ENCODE measurements at places on chromosomes 7 and 10.

DNA sequence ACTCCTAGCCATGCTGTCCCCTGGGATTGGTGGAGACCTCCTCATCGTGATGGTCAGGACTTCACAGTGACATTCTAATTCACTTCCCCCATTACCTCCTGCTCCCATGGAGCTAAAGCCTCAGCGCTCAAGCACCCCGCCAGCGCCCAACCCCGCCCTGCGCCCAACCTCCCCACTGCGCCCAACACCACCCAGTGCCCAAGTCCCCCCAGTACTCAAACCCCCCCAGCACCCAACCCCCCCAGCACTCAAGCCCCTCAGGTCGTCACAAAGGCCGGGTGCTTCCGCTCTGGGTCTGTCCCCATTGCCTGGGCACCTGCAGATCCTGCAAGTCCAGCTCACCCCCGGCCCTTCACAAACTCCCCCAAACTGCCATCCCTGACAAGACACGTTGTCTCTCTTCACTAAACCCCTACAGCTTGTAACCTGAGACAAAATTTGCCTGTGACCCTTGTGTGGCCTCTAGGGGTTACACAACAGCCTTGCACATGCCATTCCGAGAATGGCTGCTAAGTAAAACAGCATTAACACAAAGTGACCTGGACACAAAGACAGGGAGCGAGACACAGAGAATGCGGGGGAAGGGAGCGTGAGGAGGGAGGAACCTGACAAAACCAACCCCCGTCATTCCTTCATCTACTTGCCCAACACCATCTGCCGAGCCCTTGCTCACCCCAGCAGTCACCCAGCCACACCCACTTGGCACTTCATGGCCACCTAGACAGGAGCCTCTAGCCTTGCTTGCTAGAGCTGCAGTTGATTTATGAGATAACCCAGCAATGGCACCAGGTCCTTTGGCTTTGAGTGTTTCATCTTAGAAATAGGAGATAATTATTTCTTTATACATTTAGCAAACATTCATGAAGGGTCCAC, 107.8 kb downstream of the ADARB2 start:
- no peak for DNase-seq

GRCh38 chr7:73879977-73880681, 19.2 kb downstream of the TMEM270 start:
- DNase-seq = no peak

DNA sequence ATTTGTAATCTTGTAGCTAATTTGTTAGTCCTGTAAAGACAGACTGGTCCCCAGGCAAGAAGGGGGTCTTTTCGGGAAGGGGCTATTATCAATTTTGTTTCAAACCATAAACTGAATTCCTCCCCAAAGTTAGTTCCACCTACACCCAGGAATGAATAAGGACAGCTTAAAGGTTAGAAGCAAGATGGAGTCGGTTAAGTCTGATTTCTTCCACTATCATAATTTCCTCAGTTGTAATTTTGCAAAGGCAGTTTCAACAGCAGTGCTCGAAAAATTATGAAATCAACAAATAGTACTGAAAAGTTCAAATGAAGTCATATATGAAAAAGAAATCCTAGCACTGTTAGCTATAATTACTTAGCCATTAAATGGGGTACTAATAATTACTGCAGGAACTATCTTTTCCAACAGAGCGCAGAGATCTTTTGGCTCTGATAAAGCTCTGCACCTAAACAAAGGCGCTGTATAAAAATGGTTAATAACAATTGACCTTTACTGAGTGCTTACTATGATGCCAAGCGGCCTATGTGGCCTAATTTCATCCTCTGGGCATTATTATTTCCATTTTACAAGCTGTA, 756 bp upstream of the SEC24C start:
- no peak for DNase-seq

DNA sequence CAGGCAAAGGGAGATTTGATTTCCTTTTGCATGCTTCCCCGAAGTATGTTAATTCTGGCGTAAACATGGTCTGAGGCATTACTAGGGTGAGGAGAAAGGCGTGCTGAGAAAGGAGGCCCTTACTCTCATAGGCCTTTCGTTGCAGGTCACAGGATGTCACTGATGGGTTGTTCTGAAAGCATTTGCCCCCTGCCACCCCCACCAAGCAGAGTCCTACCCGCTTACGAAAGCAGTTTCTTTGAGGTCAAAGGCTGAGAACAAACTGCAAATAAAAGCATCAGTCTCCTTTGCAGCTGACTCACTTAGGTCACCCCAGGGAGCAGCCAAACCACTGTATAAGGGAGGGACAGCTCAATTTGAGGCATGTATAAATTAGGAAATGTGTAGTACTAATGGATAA, 57.1 kb downstream of the BPGM start:
- no peak for DNase-seq

- no peak for DNase-seq
Measured at GRCh38 chr7:7304705-7305450, 122.5 kb downstream of the C1GALT1 start.

DNA sequence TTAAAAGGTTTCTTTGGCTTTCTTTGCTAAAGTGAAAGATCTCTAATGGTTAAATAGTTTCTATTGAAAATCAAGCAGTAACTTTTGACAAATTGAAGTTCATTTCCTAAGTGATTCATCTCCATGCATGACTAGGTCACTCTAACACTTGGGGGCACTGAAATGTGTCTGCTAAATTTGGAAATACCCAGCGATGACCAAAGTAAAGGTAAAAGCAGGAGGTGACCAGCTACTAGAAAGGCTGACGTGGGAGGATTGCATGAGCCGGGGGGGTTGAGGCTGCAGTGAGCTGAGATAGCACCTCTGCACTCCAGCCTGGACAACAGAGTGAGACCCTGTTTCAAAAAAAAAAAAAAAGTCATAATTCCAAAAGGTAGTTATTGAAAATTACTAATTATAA, 111.8 kb upstream of the GPR141 start:
- DNase-seq = no peak

GRCh38 chr7:139730746-139731612, 46.8 kb downstream of the HIPK2 start:
- no peak for DNase-seq

- DNase-seq = no peak
Measured at GRCh38 chr10:131049016-131049415, 262.5 kb downstream of the TCERG1L start.

GRCh38 chr7:1901431-1902210, 231.5 kb downstream of the ELFN1 start:
- DNase-seq = no peak

DNA sequence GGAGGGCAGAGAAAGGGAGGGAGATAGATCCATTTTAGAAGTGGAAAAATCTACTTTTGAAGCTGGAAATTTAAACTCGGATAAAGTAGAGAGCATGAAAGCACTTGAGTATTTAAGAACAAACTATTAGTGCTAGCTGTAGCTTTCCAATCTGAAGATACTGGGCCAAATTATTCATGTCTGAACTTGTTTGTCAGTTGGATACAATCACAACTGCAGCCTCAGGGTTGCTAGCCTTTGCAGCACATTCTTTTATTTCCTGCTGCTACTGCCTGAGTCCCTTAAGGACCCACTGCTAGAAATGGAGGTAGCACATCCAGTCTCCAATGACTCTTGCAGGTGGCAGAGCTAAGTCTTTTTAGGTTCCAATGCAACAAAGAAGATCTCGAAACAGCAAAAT, 8.3 kb upstream of the SLC25A13 start:
- DNase-seq = no peak

- DNase-seq = no peak
Measured at GRCh38 chr10:78664929-78665553, 403.7 kb upstream of the ZMIZ1 start.

- no peak for DNase-seq
Measured at GRCh38 chr10:117168729-117169128, 28.6 kb upstream of the KCNK18 start.

DNA sequence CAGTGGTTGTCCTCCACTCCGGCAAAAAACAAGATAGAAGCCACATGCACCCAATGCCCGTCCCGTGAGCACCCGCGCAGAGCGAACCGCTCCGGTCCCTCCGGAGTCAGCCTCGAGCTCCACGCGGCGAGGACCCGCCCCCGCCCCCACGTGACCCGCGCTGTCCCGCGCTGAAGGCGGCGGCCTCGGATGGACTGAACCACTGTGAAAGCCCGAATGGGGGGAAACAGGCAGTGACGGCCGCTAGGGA, 766 bp upstream of the EIF3B start:
- DNase-seq = peak; percentile 92

DNA sequence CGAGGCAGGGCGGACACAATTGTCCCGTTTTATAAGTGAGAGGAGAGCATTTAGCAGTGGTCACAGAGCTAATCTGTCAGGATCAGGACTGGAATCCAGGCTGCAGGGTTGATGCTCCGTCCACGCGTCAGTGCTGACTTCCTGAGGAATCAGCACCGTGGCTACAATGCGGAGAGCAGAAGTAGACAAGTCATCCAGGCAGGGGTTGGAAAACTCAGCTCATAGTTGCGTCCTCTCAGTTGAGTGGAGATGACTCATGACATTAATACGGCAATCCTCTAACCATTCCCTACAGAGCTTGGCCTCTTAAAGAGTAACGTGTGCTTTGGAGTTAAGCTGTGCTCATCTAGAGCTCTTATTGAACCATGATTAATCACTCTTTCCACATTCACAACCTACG, 17.1 kb upstream of the HTR5A start:
- no peak for DNase-seq

DNA sequence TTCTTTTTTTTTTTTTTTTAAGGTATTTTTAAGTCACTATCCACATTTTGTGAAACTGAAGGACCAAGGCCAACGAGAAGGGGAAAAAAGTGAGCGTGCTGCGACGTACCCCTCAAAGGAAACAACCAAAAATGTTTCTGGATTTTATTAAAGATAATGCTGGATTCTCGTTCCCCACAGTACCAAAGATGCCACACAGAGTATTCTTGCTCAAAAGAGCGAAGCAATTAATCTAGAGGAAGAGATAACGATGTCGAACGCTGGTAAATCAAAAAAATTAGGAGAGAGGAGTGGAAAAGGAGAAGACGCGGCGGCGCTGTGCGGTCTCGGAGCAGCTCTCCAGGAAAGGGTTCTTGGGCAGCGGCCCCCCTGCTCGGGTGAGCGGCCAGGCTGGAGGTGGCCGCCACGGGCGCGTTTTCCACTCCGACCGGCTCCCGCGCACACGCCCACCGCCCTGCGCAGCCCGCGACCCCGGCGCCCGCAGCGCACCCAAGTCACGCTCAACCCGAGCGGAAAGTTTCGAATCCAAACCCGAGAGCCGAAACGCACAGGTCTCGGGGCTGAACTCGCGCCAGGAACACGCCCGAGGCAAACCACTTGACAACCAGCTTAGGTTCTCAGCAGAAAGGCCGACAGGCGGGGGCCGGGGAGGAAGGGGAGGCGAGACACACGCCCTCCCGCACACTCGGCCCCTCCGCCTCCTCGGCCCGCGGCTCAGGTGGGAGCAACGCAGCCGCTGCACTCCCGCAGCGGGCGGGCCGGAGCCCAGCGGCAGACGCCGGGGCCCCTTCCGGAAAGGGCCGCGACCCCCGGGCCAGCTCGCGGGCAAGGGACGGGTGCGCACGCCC, 989 bp downstream of the SRPK2 start:
- peak; percentile 48 for DNase-seq

- DNase-seq = no peak
Measured at GRCh38 chr7:123314886-123315285, 115.1 kb upstream of the SLC13A1 start.

- no peak for DNase-seq
Measured at GRCh38 chr7:3415861-3416312, 114.8 kb downstream of the SDK1 start.

DNA sequence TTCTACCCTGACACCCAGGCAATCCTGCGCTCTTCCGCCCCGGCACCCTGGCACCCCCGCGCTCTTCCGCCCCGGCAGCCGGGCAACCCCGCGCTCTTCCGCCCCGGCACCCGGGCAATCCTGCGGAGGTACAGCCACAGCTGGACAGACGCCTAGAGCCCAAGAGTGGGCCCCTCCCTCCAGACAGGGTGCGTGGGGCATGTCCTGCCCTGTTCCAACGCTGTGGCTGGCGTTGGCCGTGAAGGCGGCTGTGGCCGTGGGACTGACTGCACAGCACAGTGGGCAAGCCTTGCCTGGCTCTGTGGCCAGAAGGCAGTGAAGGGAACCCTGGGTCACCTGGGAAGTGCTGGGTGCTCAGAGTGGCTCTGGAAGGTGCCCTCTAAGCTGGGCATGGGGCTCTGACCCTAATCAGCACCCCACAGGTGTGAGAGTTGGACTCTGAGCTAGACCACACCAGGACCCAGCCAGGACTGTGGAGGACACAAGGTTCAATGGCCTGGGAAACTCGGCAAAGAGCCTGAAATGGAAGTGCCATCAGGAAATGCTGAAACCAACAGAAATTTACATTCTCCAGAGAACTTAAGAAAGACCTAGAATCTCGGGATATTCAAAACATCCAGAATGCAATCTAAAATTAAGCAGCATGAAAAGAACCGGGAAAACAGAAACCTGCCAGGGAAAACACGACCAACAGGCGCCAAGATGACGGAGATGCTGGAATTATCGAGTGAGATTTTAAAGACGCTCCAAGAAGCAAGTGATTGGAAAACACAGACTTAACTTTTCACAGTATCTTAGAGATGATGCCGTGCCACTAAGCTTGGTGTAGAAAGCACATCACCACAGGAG, 253.6 kb downstream of the ELFN1 start:
- no peak for DNase-seq

DNA sequence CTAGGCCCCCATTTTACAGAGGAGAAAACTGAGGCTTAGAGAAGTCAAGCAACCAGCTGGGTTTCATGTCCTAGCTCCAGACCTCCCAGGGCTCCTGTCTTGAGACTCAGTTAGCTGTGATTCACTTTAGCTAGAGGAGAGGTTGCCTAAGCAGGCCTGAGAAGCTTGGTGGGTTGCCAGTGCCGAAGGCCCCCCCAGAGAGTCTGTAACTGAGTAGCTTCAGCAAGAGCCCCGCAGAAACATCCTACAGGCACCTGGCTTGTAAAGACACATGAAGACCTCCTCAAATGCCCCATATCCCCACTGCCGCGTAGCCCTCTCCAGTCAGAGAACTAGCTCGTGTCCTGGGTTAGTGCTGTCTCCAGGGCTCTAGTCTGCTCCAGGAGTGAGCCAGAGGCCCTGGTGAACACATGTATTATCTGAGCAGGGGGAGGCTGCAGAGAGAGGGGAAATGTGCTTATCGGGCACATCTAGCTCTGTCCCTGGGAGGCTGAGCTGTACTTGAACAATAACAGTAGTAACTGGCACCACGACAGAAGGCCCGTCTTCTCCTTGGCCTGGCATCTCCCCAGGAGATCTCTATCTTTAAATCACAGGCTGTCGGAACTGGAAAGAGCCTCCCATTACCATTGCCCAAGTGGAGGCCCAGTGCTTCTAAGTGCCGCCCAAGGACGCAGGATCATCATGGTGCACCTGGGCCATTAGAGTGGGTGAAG, 28.9 kb downstream of the UNC5B start:
- DNase-seq = no peak

DNA sequence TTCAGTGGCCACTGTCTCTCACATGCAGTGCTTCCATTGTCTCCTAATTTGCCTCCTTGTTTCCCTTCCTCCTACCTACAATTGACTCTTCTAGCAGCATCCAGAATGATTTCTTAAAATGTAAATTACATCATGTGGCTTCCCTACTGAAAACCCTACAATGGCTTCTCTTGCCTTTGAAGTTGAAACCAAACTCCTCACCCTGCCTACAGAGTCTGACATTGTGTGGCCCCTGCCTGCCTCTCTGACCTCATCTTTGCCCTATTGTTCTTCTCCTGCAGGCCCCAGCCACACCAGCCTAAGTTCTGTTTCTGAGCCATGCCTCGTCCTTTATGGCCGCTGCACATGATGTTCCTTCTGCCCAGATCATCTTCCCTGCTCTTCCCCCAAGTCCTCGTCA, 35.8 kb upstream of the CDK1 start:
- no peak for DNase-seq

- DNase-seq = no peak
Measured at GRCh38 chr10:77857272-77857671, 69.3 kb downstream of the DLG5 start.

- DNase-seq = no peak
Measured at GRCh38 chr7:55185321-55185802, 166.5 kb downstream of the EGFR start.

Measured in activated CD8-positive, alpha-beta memory T cell treated with anti-CD3 and anti-CD28 coated beads, Interleukin-2, amount 50 U/mL, for 4 hours (primary cell).